ENCODE measurements at places on chromosomes 5 and 9.

DNA sequence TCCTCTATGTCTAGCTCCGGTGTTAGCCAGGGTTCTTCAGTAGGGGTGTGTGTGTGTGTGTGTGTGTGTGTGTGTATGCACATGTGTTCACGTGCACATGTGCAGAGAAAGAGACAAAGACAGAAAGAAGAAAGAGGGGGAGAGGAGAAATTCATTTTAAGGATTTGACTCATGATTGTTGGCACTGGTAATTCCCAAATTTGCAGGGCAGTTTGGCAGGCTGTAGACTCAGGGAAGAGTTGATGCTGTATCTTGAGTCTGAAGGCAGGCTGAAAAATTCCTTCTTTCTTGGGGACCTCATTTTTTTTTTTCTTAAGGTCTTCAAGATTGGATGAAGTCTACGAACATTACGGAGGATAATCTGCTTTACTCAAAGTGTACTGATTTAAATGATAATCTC lies 335.7 kb downstream of the NSG2 start:
- no peak for DNase-seq

GRCh38 chr5:89901983-89902382 lies 507.6 kb downstream of the CETN3 start:
- no peak for DNase-seq

- DNase-seq, result no peak
Observed at GRCh38 chr9:97487861-97488260, 13.6 kb upstream of the TMOD1 start.

DNA sequence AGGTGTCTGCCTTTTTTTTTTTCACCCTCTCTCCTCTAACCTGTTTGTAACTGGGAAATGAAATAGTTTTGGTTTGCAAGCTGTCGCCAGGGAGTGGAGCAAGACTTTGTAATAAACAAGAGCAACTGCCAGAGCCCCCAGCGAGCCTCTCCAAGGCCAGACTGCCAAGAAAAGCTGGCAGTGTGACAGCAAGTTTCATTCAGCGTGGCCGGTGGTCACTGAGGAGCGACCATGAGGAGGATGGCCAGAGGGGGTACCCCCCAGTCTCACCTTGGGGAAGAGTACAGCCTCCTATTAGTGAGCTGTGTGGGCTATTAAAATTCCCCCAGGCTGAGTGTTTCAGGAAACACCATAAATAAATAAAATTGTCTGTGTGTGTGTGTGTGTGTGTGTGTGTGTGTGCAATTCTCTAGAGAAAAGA lies 49.9 kb downstream of the ZFAND5 start:
- DNase-seq, result peak; percentile 59

GRCh38 chr9:113808391-113809358 lies 67.4 kb upstream of the ZNF618 start:
- DNase-seq, result peak; percentile 9

GRCh38 chr5:172793577-172794488 lies 22.8 kb upstream of the DUSP1 start:
- no peak for DNase-seq

- DNase-seq, result no peak
Observed at GRCh38 chr9:126401581-126401980, 75.0 kb downstream of the MVB12B start.

DNA sequence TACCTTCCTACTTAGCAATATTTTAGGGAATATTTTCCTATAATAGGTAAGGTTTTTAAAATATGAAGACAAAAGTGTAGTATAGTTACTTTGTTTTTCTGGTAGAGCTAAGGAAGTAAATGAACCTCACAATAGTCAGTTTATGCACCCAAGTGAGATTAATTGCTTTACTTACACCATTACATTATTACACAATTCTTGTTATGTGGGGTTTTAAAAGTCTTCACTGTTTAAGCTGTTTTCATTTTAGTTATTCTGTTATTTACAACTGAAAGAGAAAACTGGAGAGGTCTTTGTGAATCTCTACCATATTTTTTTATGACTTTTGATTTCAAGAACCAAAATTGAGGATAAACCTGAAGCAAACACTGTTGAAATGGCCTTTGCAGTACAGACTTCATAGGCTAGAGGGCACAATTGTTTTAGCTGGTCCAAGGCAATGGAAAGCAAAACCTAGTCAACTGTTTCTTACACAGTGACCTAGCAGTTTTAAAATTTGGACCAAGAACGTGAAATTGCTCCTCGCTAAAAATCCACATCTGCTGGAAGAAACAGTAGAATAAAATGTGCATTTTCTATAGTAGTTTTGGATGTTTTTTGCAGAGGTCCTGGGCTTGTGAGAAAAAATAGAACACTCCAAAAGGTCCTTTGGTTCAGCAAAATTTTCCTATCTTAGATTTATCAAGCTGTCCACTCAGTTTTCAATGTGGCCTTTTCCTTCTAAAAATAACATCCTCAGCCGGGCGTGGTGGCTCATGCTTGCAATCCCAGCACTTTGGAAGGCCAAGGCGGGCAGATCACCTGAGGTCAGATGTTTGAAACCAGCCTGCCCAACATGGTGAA lies 66.4 kb upstream of the FER start:
- peak; percentile 57 for DNase-seq

DNA sequence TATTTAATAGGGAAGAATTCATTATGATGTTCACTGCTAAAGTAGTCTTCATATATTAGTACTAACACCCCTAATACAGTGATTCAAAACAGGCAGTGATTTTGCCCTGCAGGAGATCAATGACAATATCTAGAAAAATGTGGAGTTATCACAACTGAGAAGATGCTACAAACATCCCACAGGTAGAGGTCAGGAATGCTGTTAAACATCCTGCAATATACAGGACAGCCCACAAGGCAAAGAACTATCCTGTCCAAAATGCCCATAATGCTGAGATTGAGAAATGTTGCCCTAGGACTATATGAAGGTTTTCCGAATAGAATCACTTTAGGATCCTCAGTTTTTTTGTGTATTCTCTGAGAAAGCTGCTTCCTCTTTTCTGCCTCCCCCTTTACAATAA lies 15.3 kb downstream of the RORB start:
- no peak for DNase-seq

GRCh38 chr9:75858497-75859092 lies 31.9 kb upstream of the PCSK5 start:
- no peak for DNase-seq

- no peak for DNase-seq
Observed at GRCh38 chr5:176754376-176754973, 55.9 kb upstream of the UNC5A start.

DNA sequence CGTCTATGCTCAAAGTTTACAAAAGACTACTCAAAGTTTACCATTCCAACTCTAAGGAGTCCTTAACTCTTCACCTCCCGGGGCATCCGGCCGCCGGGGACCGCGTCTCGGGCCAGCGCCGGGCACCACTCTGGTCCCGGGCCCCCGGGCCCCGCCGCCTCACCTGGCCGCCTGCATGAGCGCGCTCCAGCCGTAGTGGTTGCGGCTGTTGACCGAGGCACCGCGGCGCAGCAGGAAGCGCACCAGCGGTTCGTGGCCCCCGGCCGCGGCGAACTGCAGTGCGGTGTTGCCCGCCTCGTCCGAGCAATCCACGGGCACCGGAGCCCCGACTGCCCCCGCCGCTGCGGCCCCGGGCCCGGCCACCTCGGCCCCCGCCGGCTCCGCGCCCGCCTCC lies 388 bp downstream of the ANKS6 start:
- no peak for DNase-seq

- no peak for DNase-seq
Observed at GRCh38 chr9:109213285-109214121, 46.5 kb upstream of the FRRS1L start.

DNA sequence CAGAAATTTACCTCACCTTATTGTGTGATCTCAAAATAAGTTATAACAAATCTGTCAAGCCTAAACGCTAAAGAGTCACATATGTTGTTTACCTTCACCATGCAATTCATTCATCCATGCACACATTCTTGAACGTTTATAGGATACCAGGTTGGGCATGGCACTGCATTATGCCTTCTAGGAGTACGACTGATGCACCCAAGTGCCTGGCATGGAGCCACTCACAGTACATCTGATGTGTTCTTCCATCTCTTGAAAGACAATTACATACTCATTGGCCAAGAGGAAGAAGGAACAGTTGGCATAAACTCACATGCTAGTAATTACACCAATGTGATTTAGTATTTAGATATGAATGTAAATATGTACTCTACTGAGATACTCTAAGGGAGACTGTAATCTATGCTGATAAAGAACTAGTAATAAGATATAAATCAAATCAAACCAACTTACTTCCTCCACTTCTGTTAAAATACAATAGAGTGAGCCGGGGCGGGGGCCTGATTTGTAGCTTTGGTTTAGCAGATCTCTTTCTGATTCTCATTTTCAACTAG lies 90.7 kb downstream of the LPAR1 start:
- DNase-seq, result no peak

DNA sequence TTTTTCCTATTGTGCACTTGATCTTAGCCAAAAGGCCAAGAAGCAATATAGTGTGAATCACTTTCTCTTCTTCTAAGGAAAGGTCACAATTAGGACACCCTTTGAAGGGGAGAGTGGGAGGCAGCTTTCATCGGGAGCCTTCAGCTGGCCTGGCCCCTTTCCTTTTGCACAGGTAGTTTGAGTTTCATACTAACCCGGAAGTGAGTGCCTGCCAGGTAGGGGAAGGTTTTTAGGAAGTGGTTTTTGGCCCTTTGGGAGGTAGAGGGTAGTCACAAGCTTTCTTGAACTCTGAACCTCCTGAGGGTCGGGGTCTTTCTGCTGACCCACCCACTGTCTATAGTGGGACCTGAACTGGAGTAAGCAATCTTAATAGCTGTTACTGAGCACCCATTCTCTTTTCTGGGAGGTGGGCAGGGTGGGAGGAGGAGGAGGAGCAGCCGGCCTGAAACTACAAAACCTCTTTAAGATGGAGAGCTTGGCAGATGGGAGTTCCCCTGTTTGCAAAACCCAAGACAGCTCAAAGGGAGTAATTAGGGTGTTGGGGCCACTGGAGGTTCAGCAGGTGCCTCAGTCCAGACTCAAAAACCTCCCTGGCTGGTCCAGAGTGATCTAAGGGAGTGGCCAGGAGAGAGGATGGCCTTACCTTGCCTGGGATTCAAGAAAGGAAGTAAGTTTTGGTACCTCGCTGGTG lies 6.0 kb downstream of the LARP1 start:
- DNase-seq, result peak; percentile 21

DNA sequence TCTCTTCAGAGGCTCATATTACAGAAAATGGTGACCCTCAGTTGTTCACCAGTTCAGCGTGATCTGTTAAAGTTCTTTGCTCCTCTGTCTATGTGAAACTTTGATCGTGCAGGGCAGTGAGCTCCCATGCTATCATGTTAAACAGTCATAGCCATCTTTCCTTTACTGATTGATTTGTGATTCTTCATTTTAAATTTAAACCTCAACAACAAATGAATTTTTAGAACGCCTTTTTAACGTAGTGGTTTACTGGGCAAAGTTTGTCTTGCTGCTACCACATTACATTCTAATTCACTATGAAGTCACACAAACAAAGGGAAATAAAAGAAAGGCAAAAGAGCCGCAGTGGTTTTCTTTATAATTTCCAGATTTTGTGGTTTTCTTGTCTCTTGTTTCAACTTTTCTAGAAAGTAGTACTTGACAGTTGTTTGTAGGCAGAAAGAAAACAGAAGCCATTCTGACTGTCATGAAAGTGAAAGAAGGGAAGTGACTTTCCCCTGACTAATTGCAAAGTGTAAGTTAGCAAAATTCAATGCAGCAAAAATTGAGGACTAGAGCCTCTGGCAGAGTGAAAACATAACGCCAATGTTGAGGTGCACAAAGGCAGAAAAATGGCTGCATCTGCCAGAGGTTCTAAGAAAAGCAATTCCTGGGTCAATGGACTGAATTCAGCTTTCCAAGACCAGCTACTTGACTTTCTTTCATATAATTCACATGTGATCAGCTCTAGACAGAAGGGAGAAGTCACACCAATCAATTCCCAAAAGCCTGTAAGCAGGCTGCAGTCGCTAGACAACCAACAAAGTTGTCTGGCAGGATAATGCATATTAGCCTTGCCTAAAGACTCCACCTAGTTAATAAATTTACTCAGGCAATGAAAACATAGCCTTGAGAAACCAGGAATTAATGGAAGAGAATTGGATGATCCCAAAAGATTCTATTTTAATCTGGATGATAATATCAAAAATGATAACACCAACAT lies 7.1 kb upstream of the IFNA6 start:
- DNase-seq, result no peak

- DNase-seq, result no peak
Observed at GRCh38 chr9:88468226-88468625, 66.8 kb upstream of the NXNL2 start.

- no peak for DNase-seq
Observed at GRCh38 chr9:12318732-12319685, 374.2 kb upstream of the TYRP1 start.

GRCh38 chr9:35162605-35163315 lies 951 bp downstream of the UNC13B start:
- DNase-seq, result no peak

All from Calu3 (cell line).